Activated CD8-positive, alpha-beta memory T cell treated with anti-CD3 and anti-CD28 coated beads for 48 hours (primary cell): ENCODE measurements at places on chromosomes 6 and 20.

- DNase-seq, result no peak
Measured at GRCh38 chr20:45630371-45630770, 713 bp downstream of the WFDC9 start.

DNA sequence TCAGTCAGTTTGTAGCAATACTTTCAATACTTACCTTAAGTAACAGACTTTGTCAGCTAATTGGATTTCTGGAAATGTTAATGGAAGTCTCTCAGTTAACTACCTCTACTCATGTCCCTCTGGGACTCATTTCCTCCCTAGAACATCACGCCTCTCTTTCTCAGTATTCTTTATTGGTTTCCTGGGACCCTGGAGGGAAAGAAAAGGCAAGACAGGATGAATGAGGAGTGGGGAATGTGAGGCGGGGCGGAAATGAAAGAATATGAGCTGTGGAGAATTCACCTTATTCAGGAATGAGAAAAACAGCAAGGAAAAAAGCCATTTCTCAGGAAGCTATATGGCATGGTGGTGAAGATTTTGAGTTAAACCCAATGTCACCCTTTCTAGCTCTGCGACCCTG is 62.7 kb downstream of the ANKS1A start:
- no peak for DNase-seq

DNA sequence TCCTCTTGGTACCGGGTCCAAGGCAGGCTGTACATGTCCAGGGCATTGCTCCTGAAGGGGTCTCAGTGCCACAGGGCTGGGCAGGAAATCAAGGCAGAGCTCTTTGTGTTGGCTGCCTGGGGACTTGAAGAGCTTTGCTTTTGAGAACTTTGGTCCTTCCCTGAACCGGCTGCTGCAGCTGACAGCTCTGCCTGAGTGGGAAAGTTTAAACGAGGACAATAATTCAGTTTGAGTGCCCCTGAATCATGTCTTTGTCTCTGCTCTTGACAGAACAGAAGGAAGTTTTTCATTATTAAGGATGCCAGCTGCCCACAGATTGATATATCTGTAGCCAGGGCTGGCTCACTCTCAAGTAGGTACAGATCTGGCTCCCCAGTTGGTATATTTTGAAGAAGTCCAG is 56.1 kb downstream of the ANKRD6 start:
- no peak for DNase-seq

DNA sequence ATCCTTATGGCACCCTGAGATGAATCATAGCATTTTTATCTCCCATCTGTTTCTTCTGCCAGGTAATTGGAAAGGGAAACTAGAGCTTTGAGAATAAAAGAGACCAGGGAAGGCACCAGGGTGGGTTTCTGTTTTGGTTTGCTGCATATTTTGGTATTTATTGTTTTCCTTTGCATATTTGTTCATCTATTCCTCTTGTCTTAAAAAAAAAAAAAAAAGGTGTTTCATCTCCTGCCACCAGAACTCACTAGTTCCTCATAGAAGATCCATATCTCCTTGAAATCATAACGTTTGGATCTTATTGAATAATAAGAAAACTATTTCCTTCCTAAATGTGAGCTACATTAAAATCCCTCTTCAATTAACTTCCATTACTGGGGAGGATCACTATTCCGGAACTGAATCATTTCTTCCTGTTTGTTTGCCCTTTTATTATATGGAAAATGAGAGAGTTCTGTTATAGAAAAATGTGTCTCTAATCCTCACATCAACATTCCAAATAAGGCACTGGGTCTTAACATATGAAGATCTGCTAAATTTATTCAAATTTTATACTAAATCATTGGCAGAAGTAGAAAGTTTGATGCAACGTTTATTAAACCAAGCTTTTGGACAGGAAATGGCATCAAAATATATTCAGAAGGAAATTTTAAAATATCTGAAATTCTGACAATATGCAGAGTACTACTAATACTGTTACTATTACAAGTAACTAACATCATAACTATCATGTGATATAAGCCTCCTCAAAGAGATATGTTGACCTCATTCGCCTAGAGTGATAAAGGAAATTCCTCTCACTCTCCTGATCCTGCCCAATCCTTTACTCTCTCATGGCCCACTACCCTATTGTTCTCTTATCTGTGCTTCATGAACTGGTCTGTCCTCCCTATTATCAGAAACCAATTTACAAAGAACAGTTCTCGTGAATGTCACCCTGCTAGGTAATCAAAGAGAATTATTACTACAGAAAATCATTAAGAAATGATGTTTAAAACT is 229.4 kb upstream of the RSPO3 start:
- no peak for DNase-seq

DNA sequence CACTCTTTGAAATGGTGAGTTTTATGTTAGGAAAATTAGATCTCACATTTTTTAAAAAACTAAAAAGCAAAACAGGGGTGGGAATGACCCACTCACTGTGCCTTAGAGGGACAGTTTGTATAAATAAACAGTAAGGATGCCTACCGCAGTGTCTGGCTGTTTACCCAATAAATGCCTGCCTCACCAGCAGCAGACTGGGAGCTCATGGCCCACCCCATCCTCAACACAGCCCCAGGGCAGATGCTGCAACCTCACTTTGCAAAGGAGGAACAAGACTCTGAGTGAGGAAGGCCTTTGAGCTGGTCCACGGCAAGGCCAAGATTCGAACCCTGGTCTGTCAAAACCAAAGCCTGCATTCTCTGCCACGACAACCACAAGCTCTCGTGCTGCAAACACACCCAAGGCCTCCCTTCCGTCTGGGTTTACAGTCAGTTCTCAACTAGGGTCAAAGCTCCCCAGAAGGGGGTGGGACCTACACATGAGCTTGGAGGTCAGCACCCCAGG is 77.8 kb downstream of the BMP7 start:
- no peak for DNase-seq

- DNase-seq, result no peak
Measured at GRCh38 chr6:152268846-152269442, 368.2 kb downstream of the SYNE1 start.

DNA sequence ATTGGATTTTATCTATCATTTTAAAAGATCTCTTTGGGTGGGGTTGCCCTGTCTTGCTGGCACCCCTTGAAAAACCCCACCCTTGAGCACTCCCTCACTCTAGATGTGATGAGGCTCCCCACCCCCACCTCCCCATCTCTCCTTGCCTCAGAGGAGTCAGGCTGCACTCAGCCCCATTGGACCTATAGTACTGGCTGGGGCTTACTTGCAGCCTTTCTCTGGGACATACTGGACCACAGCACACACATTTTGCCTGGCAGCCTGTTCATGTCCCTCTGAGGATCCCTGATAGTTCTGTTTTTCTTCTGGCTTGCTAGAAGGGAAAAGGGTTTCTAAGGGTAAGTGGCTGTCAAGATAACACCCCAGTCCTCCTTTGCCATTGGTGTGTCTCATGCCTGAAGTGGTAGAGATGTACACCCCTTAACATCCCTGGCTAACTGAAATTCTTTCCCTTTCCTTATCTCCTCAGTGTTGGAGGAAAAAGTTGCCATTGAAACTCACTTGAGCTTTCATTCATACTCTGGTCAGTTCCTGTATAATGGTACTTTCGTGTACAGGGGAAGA is 553.4 kb upstream of the CITED2 start:
- DNase-seq, result no peak

GRCh38 chr20:39766333-39766732 is 804.2 kb downstream of the DHX35 start:
- DNase-seq, result no peak

- DNase-seq, result no peak
Measured at GRCh38 chr6:81876971-81877370, 124.5 kb upstream of the TENT5A start.

DNA sequence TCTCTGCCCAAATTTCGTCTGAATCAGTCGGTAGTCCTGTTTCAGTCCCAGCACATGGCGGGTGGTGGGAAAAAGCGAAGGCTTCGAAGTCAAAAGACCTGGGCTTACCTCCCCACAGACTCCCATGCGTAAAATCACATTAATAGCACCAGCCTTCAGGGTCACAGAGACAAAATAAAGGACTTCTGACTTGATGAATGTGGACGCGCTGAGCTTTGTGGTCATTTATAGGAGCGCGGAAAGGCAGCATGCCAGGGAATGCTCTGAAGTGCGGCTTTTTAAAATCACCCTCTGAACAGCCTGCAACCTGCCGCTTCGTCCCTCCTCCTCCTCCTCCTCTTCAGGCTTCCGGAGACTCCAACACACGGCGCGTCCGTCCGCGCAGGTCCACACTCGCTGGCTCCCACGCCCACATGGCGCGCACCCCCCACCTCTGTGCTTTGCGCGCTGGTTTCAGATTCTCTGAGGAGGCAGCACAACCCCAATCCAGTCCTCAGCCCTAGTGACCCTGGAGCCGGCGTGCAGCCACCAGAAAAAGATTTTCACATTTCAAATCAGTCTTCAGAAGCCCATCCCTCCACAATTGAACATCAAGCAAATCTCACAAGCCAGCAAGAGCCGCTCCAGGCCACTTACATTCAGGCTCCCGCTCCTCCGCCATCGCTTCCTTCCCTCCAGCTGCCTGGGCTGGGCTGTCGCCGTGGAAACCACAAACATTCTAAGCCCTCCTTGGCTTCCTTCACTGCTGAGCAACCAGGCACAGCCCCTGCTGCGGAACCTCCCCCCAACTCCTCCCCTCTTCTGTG is at the start of gene C6orf118:
C6orf118 (minus strand) TSS at position 680 of the 806 bp plus-strand sequence; CDS start at position 661, 19 bp downstream.
- DNase-seq, result no peak
